ENCODE measurements at places on chromosomes 7 and 10. TPM values are rescaled to one million over a fixed set of nuclear protein-coding genes. Genes with fewer than 3 reads are reported as not detected.

SYCE1 gene
- not detected for total RNA-seq

UCMA gene
- not detected for total RNA-seq

HNRNPF gene
- 161 TPM for total RNA-seq

NUP42 gene
- total RNA-seq: 49.2 TPM

VPS37D gene
- 0.71 TPM for total RNA-seq

ZNF212 gene
- 25.7 TPM for total RNA-seq

NUTM2B gene
- total RNA-seq: 0.80 TPM

DNA sequence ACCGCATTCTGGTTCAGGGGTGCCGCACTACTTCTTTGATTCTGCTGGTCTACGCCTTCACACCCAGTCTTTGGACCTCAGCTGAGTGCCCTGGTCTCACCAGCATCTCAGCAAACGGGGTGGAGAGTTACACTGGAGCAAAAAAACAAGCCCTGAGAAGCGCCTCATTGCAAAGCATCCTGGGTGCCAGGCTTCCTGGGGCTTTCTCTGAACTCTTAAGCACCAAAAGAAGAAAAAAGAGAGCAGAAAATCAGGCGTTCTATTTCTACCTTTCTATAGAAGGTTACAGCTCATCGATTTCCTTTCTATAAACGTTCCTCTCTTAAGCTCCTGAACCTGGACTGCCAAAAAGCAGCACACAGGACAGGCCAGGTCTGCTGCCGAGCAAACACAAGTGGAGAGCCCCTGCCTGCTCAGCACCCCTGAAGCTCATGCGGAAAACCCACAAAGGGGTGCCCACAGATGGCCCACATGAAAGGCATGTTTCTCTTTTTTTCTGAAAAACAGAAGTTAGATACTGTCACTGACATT lies 217.9 kb downstream of the SFMBT2 start:
- peak; percentile 69 for DNase-seq

DNA sequence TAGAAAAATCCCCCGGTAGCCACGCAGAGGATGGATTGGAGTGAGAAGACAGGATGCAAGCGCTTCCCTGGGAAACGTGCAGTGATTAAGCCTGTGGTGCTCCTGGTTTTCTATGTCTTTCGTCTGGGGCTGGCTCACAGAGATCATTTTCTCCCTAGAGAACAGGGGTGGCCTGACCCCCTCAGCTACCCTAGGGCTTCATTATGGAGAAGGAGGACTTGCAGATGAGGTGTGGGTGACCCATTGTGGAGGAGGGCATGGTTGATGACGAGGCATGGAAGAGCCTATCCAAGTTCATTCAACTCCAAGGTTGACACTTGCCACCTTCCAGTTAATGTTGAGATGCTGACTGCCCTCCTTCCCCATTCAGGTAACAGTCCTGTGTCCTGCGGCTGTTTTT lies 75.9 kb downstream of the VSTM4 start:
- no peak for DNase-seq

DNA sequence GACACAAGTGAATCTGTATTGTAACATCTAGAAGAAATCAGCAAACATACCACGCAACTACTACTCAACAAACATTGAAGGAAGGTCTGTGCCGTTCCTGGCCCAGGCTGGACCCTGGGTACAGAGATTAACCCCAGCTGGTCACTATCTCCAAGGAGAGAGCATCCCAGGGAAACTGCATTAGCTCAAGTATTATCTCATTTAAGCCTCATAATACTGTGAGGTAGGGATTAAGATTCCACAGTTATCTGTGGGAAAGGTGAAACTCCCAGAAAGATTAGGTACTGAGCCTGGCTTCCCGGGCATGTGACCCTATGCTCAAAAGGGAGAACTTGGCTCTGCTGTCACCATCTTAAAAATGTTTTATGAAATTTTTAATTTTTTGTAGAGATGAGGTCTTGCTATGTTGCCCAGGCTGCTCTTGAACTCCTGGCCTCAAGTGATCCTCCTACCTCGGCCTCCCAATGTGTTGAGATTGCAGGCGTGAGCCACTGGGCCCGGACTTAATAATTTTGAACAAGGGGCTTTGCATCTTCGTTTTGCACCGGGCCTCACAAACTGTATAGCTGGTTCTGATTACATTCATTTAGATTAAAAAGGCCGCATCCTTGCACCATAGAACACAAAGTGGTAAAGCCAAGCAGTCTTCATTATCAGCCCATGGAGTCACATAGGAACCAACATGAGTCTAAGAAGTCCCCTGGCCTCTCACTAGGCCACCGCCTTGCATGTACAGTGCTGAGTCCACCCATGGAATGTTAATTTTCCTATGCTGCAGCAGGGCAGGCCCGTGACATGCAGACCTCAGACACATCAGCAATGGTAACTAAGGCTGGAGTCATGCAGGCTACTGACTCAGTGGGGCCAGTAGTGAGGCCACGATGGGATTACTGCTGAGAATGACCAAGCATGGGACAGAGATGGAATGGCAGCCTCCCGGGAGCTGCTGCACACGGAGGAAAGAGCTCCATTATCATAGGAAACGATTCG lies 5.5 kb upstream of the CTBP2 start:
- DNase-seq: no peak

DNA sequence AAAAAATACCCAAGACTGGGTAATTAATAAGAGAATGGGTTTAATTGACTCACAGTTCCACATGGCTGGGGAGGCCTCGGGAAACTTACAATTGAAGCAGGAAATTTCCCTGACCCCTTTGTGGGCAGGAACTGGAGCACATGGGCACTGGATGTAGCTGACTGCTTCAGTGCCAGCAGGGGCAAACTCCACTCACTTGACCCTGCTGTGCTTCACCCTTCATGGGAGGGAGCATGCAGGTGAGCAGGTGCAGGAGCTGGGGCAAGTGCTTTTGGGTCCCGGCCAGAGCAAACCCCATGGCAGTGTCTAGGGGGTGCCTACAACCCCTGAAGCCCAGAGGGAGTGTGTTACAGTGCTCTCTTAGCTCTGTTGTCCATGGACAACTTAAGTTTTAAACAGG lies 132.6 kb downstream of the AKR1D1 start:
- no peak for DNase-seq

- DNase-seq: peak; percentile 39
These were observed at the start of gene BEND7 for GRCh38 chr10:13528875-13529713. TSS of gene BEND7 (minus strand) at chr10:13529014. CDS start at chr10:13528533, 481 bp downstream.

DNA sequence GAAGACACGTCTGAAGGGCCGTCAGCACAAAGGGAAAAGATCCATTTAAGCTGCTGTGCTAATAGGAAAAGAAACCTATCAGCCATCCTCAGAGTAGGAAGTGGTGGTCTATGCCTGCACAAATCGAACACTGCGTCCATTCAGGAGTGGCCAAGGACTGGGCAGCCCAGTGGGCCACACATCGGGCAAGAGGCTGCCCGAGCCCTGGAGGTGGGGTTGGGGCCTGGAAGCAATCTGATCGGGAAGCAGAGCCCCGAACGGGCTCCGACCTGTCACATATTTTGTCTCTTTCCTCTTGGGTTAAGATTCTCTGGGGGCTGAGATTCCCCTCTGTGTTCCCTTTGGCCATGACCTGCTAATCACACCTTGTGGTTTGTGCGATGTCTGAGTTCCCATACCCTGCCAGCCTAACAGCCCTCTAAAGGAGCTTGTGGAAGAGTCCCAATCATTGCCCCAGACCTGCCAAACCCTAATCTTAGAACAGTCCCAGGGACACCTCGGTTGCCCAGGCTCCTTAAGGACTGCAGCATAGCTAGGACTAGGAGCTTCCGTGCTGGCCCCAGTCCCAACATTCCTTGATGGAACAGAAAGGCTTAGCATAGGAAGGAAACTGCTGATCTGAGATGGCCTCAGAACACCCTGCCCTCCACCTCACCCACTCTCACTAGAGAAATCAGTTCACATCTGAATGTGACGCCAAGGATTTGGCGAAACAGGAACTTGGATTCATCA lies 77.9 kb upstream of the SAMD8 start:
- no peak for DNase-seq

GRCh38 chr10:47218803-47219202 lies 81.2 kb upstream of the GDF10 start:
- no peak for DNase-seq

DNA sequence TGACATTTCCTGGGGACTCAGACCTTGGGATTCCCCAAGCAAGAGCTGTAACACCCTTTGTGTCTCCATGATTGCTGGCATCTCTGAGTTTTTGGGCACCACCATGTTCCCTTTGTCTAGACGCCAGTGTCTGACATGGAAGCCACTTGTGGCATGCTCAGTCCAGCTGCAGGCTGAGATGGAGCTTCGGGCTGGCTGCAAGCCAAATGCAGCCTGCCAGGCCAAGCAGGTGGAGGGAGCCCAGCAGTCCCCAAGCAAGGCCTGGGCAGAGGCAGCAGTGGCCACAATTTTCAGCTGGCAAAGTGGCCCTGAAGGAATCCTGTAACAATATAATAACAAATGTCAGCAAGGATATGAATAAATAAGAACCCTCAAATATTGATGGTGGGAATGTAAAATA lies 86.2 kb upstream of the ABCB5 start:
- DNase-seq: no peak

DNA sequence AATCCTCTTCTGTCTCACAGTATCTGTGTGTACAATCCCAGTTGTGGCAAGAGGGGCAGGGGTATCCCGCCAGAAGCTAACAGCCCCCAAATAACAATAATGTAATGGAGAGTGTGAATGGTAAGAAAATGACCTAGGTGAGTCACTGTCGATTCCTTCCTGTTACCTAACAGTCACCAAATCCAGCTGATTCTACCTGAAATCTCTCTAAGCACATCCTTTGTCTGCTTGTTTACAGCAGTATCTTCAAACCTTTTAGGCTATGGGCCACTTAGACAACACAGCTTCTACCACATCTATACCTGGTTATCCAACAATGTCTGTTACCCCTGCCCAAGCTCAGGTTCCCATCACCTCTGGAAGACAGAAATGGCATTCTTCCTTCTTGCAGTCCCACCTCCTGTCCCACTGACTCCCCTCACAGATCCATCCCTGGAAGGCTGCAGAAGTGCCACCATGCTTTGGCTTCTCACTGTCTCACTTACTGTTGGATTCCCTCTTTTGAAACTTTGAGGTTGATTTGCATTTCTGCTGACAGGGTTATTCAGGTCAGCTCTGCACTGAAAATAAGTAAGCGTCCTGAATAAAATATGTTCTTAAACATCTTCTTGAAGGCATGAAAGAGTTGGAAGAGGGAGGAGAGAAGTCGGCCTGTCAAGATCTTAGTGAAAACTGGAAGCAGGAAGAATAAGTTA lies 13.1 kb downstream of the PIP4K2A start:
- no peak for DNase-seq
